ENCODE measurements at places on chromosomes 11 and 22. TPM values are rescaled to one million over a fixed set of nuclear protein-coding genes. Genes with fewer than 3 reads are reported as not detected.

- no peak for DNase-seq
Observed at GRCh38 chr11:81241672-81242275, 1491.9 kb downstream of the FAM181B start.

- no peak for DNase-seq
Observed at GRCh38 chr11:76228071-76228874, 22.0 kb upstream of the WNT11 start.

- no peak for DNase-seq
Observed at GRCh38 chr22:29309332-29310064, 3.0 kb downstream of the GAS2L1 start.

The FCHSD2 gene
- total RNA-seq = 15.4 TPM

The LMO2 gene
- total RNA-seq = 9.4 TPM

The FAM83F gene
- total RNA-seq = 0.50 TPM

The SULT4A1 gene
- 0.25 TPM for total RNA-seq

DNA sequence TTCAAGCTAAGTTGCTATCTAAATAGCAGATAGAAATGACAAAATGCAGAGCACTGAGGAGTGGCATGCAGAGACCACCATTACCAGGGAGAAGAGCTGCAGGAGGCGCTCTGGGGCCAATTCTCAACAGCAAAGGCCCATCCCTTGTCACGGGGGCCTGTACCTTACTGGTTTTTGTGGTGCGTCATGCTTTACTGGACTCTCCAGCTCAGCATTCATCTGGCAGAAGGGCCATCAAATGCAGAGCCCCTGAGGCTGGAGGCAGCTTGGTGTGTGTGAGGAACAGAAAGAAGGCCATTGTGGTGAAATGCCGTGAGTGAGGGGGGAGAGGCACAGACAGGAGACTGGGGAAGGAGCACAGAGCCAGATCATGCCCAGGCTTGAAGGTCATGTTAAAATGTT lies 56.5 kb upstream of the NAV2 start:
- no peak for DNase-seq

DNA sequence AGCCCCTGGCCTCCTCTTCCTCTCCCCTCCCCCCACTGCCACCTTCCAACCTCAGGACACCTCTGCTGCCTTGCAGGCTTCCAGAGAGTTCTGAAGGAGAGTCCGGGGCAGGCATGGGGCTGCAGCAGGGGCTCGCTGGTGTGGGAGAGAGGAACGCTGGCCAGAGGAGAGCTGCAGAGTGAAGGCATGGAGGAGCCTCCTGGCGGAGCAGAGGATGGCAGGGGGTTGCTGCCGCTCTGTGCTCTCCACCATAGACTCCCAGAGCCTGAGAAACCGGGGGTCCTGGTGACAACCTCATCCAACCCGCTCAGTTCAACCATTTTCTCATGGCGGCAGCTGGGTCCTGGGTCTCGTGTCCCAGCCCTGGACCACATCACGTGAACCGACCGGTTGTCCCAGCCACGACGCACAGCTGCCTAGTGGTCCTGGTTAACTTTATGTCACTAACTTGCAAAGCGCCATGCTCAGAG lies 17.5 kb downstream of the MRGPRG start:
- no peak for DNase-seq

The TMEM41B gene
- total RNA-seq = 21.7 TPM

Measured in omental fat pad (tissue), 4 donors.